ENCODE measurements at places on chromosomes 6 and 20.

- no peak for DNase-seq
Observed at GRCh38 chr6:53344969-53345368, 3.8 kb downstream of the ELOVL5 start.

GRCh38 chr20:7362601-7363000 lies 577.7 kb downstream of the HAO1 start:
- no peak for DNase-seq

GRCh38 chr20:44692932-44693480 lies 22.2 kb upstream of the CCN5 start:
- peak; percentile 100 for DNase-seq

- peak; percentile 17 for DNase-seq
Observed at GRCh38 chr6:4459032-4459431, 317.2 kb upstream of the CDYL start.

DNA sequence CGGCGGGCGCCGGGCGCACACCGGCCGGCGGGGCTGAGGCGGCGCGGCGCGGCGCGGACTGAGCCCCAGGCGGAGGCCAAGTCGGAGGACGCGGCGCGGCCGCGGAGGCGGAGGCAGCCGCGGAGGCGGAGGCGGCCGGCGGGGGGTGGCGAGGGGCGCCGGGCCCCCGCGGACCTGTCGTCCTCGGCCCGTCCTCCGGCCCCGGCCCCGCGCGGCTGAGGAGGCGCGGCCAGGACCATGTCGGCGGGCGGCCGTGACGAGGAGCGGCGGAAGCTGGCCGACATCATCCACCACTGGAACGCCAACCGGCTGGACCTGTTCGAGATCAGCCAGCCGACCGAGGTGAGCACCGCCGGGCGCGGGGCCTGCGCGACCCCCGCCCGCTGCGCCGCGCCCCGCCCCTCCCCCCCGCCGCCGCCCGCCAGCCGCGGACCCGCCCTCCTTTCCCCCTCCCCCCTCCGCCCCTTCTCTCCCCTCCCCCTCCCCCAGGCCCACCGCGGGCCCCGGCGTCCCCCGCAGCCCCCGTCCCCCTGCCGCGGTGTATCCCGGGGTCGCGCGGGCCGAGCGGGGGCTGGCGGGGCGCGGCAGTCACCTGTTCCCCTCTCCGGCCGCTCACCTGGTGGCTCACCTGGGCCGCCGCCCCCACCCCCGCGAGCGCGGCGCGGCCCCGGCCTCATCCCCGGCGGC lies at the start of gene AFDN:
TSS of gene AFDN (plus strand) at position 16 of the 687 bp plus-strand sequence. CDS start at position 238, 222 bp downstream.
- DNase-seq: no peak

DNA sequence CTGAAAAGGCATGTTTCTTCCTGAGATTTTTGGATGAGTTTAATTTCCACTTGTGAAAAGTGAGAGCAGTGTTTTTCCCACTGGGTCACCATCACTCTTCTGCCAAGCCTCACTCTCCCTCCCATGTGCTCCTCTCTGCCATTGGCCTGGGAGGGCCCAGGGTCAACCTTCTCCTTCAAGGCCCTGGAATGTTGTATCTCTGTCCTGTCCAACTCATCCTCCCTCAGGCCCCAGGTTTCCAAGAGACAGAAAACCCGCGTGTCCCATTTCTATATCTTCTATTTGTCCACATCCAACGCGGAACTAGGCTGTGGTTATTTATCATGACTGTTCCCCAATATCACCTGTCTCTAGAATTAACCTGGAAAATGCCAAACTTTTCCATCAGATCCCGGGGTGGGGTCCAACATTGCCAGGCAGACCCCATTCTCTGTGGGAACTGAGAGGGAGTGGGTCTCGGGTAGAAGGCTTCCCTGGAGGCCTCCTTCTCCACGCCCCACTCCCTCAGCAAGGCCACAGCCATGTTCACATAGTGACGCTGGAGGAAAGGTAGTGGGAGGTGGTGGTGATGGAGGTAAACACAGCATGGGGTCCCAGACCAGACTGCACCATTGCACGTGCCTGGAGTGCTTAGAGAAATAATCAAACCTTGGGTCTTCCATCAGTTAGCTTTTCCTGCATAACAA lies 173.5 kb downstream of the SCP2D1 start:
- no peak for DNase-seq

- DNase-seq: no peak
Observed at GRCh38 chr6:156949376-156949775, 172.2 kb downstream of the ARID1B start.

DNA sequence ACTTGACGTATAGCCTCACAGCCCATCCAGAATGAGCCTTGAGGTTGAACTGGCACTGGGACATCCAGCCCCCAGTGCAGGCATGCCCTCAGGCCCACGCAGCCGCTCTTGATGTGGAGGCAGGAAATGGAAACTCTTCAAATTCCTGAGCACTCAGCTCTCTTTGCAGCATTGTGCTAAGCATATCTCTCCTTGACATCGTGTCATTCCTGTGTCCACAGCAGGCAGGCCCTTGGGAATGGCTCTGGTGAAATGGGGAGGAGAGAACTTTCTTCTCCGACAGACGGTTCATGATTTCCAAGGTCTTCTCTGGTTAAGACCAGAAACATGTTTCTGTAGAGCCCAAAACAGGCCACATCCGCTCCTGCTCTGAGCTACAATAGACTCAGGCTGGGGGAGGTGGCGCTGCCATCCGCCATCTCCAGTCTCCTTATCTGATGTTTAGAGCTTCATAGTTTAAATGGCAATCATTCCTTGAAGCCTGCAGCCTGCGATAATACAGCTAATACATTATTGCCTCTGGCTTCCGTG lies 248.8 kb downstream of the CDH4 start:
- DNase-seq: no peak

DNA sequence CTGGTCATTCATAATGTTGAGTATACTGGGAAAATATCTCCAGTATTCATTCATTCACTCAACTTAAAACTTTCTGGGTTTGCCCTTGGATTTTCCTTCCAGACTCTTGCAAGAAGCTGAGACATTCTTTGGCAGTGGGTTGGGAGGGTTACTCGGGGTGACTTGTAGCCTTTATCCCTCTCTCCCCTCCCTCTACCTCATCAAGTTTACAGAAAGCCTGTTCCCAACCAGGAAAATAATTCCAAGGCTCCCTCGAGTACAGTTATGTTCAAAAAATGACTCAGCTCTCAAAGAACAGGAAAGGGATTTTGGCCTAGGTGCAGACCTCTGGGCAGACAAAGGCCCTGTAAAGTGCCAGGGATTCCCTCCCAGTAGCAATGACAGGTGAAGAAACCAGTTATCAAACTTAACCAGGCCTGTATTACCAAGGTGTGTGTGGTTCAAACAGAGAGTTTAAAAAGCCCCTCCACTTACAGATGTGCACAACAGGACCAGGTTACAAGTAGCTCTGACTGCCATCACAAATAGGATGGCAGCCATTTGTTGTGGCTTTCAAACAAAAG lies 22.2 kb downstream of the FKBP1A start:
- no peak for DNase-seq

DNA sequence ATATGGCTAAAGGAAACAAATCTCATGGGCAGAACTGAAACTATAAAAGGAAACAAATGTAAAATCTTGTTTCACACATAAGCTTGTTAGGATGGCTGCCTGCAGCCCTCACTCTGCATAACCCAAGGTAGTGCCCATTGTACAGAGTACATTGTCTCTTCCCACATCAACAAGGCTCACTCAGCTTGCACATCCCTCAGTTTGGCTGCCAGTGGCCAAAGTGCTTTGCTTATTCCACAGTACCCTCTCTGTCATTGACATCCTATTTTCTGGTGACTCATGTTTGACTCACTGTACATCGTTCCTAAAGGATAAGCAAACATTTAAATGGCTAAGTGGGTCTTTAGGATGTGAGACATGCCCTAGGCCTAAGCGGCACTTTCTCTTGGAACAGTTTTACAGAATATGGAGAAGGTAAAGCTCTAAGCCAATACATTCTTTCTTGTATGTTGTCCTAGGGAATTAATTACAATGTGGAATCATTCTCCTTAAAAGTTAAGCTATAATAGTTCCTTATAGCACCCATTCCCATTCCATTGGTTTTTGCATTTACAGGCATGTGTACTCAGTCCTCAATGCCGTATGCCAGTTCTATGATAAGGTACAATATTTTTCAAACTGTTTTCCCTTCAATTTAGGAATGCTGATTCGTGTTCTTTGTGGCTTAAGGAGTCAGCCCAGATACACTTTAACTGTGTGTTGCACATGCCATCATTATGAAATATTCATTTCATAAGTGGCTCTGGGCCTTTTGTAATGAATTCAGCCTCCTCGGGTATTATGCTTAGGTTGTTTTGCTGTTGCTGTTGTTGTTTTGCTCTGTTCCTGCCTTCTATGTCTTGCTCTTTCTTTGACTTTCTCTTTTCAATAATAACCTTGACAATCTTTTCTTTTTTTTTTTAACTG lies 5.5 kb downstream of the ANKEF1 start:
- peak; percentile 48 for DNase-seq
